ENCODE measurements at places on chromosomes 12 and 14.

DNA sequence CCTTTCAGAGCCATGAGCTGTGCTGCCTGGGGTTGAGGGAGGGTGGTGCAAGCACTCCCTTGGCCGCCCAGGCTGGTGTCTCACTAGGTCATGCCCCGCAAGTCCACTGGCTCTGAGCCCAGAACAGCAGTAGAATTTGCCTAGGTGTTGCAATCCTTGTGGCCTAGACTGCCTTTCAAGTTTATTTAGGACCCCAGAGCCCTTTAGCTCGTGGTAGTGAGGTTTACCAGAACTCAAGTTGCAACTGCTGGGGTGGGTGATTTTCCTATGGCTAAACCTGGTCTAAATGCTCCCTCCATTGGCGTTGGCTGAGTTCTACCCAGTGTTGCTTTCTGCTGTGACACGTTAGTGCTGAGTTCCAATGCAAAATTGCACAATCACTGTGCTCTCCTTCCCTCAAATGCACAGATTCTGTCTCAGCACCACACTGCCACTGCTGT is 287.2 kb downstream of the BCAT1 start:
- DNase-seq: peak; percentile 8

DNA sequence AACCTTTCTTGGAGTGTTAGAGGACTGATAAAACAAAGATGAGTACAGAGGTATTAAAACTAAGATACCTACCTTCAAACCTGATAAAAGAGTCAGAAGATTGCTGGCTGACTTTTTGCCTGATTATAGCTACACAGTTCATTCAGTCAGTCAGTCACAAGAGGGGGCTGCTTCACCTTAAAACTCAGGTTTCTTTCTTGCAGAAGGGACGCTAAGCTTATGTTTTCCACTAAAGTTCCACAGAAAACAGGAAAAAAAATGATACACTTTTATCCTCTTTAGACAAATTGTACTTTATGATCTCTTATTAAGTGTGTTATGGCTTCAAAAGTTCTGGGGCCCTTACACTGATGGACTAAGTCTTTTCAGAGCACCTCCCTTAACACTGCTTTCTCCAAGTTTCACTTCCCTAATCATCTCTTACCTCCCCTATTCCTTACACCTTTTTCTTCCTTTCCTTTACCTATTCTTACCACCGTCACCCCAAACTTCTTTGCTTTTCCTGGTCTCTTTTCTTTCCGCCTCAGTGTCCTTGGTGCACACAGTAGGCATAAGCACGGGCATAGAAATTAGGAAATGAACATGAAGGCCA is 448.7 kb upstream of the OR4E1 start:
- DNase-seq: no peak

- no peak for DNase-seq
Observed at GRCh38 chr12:86081843-86082242, 174.3 kb downstream of the MGAT4C start.

DNA sequence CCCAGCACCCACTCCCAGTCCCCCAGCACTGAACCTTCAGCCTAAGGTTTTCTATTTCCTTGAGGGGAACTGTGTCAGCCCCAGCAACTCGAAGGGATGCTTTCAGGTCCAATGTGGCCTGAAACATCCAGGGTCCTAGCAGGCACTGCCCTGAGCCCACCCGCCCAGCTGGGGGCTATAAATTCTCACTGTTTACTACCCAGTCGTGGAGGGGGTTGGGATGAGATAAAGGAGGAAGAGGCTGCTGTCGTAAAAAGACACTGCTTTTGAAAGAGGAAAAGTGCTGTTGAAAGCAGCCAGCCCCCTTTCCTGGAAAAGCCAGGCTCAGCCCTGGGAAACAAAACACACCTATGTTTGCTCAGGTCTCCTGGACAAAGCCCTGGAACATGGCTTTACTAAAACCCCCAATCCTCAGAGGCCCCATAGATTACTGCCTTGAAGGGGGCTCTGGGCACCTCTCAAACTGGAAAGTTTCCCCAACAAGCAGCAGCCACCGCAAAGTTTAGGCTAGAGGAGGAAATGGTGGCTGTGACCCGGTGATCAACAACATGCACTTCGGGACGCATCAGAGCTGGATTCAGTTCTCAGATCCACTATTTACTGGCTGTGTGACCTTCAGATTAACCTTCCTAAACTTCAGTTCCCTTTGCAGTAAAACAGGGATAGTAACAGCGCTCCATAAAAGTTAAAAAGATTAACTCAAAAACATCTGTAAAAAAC is 51.0 kb downstream of the ACTN1 start:
- no peak for DNase-seq

- peak; percentile 15 for DNase-seq
Observed at GRCh38 chr14:58705066-58705465, 67.3 kb downstream of the DACT1 start.

DNA sequence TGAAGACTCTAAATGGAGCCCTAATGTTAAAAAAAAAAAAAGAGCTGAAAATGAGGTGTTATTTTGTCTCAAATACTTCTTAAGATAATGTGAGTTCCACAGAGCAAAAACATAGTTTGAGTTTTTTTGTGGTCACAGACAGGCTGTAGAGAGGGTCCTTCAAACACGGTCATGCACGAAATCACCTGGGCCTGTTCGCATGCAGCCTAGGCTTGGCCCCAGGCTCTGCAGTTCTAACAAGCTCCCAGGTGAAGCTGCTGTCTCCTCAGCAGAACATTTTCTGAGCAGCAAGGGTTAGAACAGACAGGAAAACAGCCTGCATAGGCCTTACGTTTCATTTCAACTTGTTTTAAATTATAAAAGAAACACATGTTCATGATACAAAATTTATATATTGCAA is 65.4 kb upstream of the TBPL2 start:
- no peak for DNase-seq

- DNase-seq: peak; percentile 81
Observed at GRCh38 chr12:120115692-120116440, 687 bp downstream of the RAB35 start.

DNA sequence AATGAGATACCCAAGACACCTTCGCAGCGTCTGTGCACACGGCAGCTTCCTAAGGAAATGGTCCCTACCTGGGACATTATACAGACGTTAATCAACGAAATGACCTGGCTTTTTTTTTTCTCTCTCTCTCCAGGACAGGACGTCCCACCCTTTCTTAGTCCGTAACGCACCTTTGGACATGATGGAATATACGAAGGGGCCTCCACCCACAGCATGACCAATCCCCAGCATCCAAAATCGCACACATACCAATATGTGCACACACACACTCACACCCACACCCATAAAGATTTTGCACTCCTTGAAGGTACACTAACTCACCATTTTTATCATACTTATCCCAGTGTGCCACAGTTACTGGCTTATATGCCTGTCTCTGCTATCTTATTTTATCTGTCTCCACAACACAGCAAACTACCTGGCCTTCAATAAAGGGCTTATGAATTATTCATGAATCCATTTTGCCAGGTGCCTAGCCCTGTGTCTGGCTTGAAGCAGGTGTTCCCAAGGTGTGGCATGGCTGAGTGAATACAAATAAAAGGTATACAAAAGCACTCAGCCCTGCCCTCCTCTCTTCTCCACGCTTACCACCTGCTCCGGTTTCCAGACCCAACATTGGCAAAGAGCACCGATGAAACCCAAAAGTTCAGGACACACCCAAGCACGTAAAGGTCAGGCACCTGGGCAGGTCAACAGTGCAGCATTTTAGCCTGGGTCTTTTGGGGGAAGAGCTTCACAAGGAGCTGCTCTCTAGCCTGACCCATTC is 2.2 kb downstream of the SCNN1A start:
- no peak for DNase-seq

DNA sequence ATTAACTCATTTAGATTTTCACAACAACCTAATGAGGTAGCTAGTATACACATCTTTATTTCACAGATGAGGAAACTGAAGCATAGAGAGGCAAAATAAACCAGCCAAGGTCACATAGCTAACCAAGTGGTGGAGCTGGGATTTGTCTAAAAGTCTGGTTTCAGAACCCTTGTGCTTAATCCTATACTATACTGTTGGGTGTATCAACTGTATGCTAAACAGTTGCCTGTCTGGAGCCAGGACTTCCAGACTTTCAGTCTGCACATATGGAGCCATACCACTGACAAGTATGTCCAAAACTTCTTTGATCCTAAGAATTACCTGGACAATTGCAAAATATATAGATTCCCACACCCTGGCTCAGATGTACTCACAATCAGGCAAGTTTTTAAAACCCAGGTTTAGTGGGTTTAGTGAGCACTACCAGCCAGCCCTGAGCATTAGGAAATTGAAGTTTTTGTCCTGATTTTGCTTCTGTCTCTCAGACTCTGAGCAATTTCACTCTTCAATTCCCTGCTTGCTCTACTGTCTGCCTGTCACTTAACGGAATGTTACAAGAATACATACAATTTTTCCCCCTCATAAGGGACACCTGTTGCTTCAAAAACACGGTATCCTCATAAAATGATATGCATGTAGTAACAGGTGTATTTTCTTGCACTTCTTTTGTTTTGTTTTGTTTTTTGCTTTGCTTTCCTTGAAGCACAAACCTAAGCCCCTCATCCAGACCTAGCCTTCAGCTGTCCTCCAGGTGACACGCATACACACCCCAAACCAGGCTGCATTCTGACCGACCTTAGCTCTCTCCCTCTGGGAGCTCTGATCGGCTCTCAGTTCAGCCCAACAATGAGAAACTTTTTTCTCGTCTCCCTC is 9.6 kb upstream of the SALL2 start:
- no peak for DNase-seq
